ENCODE measurements at places on chromosomes 1 and 21. TPM values are rescaled to one million over a fixed set of nuclear protein-coding genes. Genes with fewer than 3 reads are reported as not detected.

RHBG gene
- total RNA-seq: not detected

TAL1 gene
- total RNA-seq: 6.2 TPM

CRABP2 gene
- total RNA-seq: 61.6 TPM

DNA sequence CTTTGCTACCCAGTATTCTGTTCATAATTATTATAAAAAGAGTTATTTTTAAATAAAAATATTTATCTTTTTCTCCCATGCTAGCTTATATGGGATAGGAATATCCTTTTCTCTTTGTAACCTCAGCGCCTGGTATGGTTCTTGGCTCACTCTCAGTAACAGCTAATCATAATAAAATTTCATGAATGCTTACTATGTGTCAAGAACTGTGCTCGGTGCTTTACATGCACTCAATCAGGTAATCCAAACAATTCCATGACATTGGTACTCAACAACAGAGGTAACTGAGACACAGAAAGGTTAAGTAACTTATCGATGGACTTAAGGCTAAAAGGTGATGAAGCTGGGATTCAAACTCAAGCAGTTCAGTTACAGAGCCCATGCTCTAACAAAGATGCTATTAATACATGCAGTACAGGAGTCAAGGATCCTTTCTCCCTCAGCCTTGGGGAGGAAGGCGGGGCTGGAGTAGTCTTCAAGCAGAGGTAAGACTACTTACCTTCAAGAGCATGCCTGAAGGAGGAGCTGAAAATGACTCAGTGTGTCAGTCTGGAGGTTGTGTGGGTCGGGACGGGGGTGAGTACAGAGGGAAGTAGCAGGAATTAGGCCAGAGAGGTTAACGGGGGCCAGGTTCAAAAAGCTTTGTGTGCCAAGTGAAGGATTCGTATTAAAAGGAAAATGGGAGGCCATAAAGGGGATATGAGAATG, 73.4 kb downstream of the PLPPR5 start:
- no peak for DNase-seq

- DNase-seq: no peak
Measured at GRCh38 chr1:200342511-200343311, 67.1 kb downstream of the ZNF281 start.

DNA sequence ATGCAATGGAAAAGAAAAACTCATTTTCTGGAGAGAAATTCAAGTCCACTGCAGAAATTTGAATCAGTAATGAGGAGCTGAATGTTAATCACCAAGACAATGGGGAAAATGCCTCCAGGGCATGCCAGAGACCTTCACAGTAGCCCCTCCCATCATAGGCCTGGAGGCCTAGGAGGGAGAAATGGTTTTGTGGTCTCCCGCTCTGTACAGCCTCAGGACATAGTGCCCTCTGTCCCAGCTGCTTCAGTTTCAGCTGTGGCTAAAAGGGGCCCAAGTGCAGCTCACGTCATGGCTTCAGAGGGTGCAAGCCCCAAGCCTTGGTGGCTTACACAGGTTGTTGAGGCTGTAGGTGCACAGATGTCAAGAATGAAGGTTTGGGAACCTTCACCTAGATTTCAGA, 223.0 kb downstream of the GRIK1 start:
- no peak for DNase-seq

Data from breast epithelium (tissue), 4 donors.